A172 (cell line): ENCODE measurements at places on chromosomes 4 and X. TPM values are rescaled to one million over a fixed set of nuclear protein-coding genes. Genes with fewer than 3 reads are reported as not detected.

- DNase-seq: no peak
These were observed 258.6 kb downstream of the FAT4 start for GRCh38 chr4:125573368-125573767.

DNA sequence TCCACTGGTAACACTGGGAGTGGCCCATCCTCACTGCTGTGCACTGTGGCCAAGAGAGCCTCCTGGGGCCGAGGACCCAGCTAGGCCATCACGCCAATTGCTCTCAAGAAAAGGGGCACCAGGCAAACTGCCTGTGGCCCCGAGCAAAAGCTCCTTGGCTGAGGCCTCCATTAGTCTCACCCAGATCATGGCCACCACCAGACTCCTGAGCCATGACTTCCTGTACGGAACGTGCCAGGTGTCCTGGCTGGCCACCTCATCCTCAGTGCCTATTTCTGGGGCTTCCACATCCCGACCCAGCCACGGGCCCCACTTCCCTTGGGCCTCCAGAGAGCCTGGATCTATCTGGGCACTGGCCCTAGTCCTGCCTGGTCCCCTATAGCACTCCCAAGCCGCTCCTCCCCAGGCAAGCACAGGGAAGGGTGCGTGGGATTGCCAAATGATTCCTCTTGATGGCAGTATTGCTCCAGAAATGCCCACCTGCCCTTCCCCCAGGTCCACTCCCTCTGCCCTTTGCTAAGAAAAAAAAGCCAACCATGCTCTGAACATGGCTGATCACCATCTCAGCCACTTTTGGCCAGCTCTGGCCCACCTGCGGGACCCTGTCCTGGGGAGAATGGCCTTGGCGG lies 212.6 kb upstream of the AGTR2 start:
- no peak for DNase-seq

Gene TMEM35A
- total RNA-seq: not detected in 2 replicates

Gene MMGT1
- total RNA-seq: 9.5 and 11.3 TPM in 2 replicates

Gene HSFX4
- not detected in 2 replicates for total RNA-seq

Gene NDP
- total RNA-seq: 0.22 TPM in 1 of 2 replicates, not detected in the other

Gene SHOX
- not detected in 2 replicates for total RNA-seq

Gene PPP4R3C
- not detected in 2 replicates for total RNA-seq

Gene CT45A10
- not detected in 2 replicates for total RNA-seq
